ENCODE measurements at places on chromosomes 11 and 22.
A peak's percentile ranks its signal among the peaks of the same experiment; 100 is the strongest.

DNA sequence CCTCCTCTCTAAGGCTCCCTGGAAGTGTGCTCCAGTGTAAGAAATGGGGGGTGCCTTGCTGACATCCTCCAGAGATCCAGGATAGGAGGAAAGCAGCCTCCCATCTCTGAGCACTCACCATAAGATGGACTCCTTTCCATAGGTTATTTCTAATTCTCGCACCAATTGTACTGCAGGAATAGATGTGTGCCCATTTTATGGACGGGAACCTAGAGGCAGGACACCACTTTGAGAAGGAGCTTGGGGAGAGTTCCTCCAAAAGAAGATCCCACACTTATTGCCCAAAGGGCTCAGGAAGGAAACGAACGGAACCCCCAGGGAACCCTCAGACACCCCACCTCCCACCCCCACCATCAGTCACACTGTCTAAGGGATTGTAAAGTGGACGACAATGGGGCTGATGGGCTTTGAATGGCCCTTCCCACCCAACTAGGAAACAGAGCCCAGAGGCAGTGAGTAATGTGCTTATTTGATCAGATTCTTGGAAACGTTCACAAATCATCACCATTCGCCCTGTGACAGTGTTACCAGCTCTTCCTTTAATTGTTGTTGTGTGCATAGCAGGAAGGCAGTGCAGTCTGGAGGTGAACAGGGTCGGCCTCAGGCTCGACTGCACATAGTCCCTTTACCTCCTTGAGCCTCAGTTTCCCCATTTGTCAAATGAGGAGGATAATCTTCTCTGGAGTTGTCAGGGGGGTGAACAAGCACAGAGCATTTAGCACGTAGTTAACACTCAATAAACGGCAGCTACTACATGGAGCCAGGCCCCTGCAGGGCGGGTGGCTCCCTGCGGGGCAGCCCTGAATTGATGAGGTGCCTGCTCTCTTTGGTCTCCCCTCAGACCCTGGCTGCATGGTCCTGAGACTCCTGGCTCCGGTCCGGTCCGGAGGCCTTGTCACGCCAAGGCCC lies 8.4 kb upstream of the MN1 start:
- no peak overlapping the region for H3K27ac ChIP-seq
- H3K4me3 ChIP-seq: peak overlapping the region; percentile 9
- no peak for DNase-seq

DNA sequence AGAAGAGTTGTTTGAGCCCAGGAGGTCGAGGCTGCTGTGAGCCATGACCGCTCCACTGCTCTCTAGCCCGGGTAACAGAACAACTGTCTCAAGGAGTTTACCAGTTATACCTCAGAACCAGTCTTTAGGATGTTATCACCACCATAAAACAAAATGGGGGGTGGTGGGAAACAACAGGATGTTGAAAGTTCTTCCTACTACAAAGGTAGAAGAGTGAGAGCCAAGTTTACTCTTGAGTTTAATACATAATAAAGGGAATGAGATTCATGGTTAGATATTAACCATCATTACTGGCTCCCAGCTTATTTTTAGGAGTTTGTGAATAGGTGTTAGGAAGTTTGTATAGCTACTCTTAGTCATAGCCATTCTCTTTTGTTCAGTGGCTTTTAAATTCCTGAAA lies 78.8 kb upstream of the HORMAD2 start:
- H3K4me3 ChIP-seq: no peak overlapping the region
- no peak overlapping the region for H3K27ac ChIP-seq
- H3K4me1 ChIP-seq: peaks cover 27% of the 10 kb centered on the region
- no peaks in the 10 kb centered on the region for H3K36me3 ChIP-seq
- no peaks in the 10 kb centered on the region for H3K27me3 ChIP-seq
- no peak for DNase-seq

- no peaks in the 10 kb centered on the region for H3K36me3 ChIP-seq
- no peak overlapping the region for H3K27ac ChIP-seq
- no peak overlapping the region for H3K4me3 ChIP-seq
- DNase-seq: no peak
- H3K27me3 ChIP-seq: no peaks in the 10 kb centered on the region
- no peaks in the 10 kb centered on the region for H3K4me1 ChIP-seq
These were observed 52.4 kb downstream of the SYT13 start for GRCh38 chr11:45233804-45234170.

GRCh38 chr11:101444851-101445250 lies 139.0 kb downstream of the TRPC6 start:
- no peak overlapping the region for H3K4me3 ChIP-seq
- no peaks in the 10 kb centered on the region for H3K4me1 ChIP-seq
- H3K27me3 ChIP-seq: no peaks in the 10 kb centered on the region
- H3K27ac ChIP-seq: no peak overlapping the region
- no peak for DNase-seq
- H3K36me3 ChIP-seq: no peaks in the 10 kb centered on the region

- H3K27me3 ChIP-seq: peaks cover 22% of the 10 kb centered on the region
- H3K4me1 ChIP-seq: no peaks in the 10 kb centered on the region
- no peaks in the 10 kb centered on the region for H3K36me3 ChIP-seq
- peak; percentile 32 for DNase-seq
These were observed 14.3 kb downstream of the NPTXR start for GRCh38 chr22:38829485-38829884.

- no peak overlapping the region for H3K4me3 ChIP-seq
- H3K27me3 ChIP-seq: no peaks in the 10 kb centered on the region
- H3K36me3 ChIP-seq: no peaks in the 10 kb centered on the region
- no peak for DNase-seq
These were observed 10.7 kb downstream of the LRFN4 start for GRCh38 chr11:66867425-66868040.

DNA sequence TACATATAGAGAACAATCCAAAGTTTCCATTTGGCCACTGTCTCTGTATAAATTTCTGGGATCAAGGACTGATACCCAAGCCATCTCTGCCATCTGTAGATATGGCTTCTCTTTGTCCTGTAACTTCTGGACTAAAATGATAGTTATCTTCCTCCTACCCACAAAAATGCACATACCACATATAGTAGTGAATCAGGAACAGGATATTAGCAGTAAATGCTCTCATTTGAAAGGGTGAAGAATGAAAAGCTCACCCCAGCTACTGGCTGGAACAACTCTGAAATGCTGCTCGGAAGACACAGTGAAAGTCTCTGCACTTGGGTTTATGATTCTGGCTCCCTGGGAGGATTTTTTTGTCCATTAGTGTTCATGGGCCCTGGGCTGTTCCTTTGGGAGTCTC lies 856.4 kb upstream of the LRRC4C start:
- no peaks in the 10 kb centered on the region for H3K36me3 ChIP-seq
- H3K27me3 ChIP-seq: no peaks in the 10 kb centered on the region
- no peaks in the 10 kb centered on the region for H3K4me1 ChIP-seq
- H3K27ac ChIP-seq: no peak overlapping the region

Measured in psoas muscle (tissue), 8 donors.